CD8-positive, alpha-beta memory T cell (primary cell): ENCODE measurements at places on chromosomes 4 and X. TPM values are rescaled to one million over a fixed set of nuclear protein-coding genes. Genes with fewer than 3 reads are reported as not detected.

TMPRSS11E gene
- total RNA-seq, result 0.15 TPM

IL21 gene
- 3.1 TPM for total RNA-seq

XKRX gene
- not detected for total RNA-seq

ABLIM2 gene
- 0.72 TPM for total RNA-seq

ARFIP1 gene
- 14.0 TPM for total RNA-seq

PDHA1 gene
- total RNA-seq, result 265 TPM

- DNase-seq, result no peak
These were observed 21.5 kb downstream of the RTL5 start for GRCh38 chrX:72110051-72110875.

- DNase-seq, result no peak
These were observed 72.3 kb downstream of the SLC34A2 start for GRCh38 chr4:25727711-25728493.

- DNase-seq, result no peak
These were observed 9.8 kb downstream of the ZBTB33 start for GRCh38 chrX:120260369-120260768.

DNA sequence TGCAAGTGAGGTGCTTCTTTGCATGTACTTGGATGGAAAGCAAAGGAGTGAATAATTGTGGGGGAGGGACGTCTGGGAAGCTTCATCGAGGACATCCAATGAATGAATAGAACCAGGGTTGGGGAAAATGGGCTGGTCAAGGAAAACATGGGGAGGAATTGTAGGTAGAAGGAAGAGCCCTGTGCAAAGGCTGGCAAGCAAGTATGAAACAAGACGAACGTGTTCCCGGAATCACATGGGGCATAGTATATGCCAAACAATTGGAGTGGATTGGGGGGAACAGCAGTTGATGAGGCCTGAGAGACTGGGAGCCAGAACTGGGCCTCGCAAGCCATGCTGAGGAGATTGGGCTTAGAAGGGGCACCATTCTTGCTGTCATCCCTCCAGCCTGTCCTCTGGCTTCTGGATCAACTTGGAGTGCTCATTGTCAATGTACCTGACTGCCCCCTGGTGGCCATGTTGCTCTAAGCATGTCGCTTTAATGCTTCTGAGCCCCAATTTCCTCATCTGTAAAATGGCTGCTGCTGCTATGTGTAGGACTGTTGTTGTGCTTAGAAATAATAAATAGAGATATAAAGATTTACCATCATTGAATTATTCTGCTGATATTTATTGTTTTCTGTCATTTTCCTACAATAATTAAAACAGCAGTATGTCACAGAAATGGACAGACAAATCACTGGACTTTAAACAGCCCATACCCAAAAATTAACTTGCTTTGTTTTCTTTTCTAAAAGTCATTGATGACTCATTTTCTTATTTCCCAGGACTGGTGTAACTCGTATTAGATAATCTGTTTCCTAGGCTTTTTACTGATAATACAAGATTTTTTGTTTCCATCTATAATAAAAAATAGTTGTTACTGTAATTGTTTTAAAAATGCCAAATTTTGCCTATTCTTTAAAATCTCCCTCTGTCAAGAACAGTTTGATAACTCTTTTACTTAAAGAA lies 66.4 kb downstream of the JADE3 start:
- DNase-seq, result peak; percentile 29

GRCh38 chrX:72304877-72305276 lies 837 bp downstream of the CITED1 start:
- no peak for DNase-seq

- DNase-seq, result no peak
These were observed 514.3 kb downstream of the PCDH7 start for GRCh38 chr4:31234494-31234893.

DNA sequence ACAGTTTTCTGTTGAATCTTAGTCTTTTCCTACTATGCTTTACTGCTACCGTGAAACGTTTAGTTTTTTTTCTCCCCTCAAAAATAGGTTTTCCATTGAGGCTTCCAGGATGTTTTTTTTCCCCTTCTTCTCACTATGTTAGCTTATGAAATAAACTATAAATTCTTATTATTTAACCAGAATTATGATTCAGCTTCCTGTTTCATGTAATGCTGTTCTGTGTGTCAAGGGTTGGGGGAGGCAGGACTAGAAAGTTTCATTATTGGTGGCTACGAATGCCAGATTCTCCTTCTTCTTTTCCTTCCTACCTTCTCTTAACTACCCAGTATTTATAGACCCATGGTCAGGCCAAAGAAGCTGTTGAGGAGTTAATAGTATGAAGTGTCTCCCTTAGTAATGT lies 11.8 kb downstream of the CLCN5 start:
- DNase-seq, result no peak

DNA sequence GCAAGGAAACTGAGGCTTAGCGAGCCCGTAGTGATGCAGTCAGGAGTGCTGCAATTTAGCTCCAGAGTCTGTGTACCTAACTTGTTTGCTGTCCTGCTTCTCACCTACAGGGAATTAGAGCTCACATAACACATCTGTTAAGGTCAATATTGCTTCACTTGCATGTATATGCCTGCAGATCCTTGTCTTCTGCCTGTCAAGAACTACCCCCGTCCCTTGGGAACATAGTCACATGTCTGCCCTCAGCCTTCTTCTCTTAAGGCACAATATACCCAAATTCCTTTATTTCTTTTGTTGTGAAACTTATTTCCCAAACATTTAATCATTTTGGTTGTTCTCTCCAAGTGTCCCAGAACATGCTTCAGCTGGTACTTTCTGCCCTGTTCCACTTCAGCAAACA lies 103.3 kb upstream of the LEF1 start:
- DNase-seq, result no peak

DNA sequence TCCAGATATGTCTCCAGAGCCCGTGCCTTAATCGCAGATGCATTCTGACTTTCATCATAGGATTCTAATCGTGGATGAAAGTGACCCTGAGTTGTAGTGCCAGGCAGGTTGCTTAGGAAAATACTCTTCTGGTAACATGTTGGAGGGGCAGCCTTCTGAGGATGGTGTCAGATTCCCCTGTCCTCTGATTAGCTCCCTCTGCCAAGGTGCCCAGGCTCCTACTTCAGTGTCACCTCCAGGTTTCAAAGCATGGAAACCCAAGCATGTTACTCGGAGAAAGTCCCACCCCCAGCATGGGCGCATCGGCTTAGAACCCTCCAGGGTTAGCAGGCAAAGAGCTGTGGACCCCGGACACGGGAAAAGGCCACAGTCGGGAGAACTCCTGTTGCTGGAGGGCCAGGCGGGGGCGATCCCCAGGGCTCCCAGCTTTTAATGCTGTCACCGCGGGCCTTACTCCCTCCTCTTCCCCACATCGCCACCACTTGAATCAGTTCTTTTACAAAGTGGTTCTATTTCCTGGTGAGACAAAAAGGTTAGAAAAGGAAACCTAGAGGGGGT lies 44.5 kb downstream of the TRIM2 start:
- DNase-seq, result no peak

GRCh38 chrX:30576881-30577280 lies 685 bp downstream of the TASL start:
- DNase-seq, result no peak

DNA sequence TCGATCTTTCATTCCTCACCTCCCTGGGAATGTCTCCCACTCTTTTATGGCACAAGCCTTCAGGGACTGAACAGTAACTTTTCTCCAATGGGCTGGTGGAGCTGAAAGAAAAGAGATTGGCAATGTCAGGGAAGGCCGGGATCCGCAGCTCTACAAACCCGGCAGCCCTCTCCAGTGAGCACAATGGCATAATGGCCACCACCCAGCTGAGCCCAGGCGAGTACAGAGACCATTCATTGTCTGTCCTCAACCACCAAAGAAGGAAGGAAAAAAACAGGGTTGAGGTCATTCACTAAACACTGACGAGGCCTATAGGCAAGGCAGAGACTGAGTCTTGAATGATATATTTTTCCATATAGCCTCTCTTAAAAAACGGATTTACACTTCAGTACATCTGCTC lies 3.6 kb downstream of the GEMIN8 start:
- no peak for DNase-seq

DNA sequence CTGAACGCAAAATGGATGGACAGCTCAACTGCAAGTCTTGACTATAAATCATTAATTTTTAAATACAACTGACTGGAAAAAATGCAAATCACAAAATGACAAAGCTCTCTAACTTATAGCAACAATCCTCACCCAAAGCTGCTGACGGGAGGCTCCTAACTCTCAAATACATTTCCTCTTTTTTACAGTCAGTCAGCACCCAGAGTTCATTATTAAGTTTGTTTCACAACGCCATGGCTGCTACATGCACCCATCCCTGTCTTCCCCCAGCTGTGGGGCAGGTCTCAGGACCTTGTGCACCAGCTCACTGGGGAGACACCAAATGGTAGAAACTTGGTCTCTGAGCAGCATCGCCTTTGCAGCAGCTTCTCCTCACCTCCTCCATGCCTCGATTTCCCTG lies 97.6 kb downstream of the SLC34A2 start:
- no peak for DNase-seq

DNA sequence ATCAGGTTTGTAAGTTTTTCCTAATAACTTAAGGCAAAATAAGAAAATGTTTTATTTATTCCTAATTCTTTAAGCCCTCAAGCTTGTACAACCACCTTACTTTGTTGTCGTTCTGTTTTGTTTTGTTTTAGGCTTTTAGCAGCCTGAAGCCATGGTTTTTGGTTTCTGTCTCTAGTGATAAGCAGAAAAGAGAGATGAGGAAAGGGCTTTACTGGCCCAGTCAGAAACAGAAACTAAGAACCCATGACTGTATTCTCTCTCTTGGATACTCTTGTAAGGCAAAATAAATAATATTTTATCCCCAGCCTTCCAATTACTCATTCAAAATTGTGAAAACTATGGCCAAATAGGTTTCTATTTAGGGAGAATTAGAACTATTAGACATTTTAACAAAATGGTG lies 29.4 kb downstream of the TBC1D19 start:
- DNase-seq, result no peak

- no peak for DNase-seq
These were observed 64.9 kb downstream of the N4BP2 start for GRCh38 chr4:40121515-40121914.
